ENCODE measurements at places on chromosomes 3 and 15. TPM values are rescaled to one million over a fixed set of nuclear protein-coding genes. Genes with fewer than 3 reads are reported as not detected.

GRCh38 chr3:108471426-108471825, 39.0 kb downstream of the MYH15 start:
- H3K4me1 ChIP-seq: peaks cover 4% of the 10 kb centered on the region
- no peak overlapping the region for H3K27ac ChIP-seq
- DNase-seq: no peak
- H3K4me3 ChIP-seq: no peak overlapping the region
- H3K36me3 ChIP-seq: no peaks in the 10 kb centered on the region

GRCh38 chr15:23561914-23562313, 3.6 kb upstream of the MKRN3 start:
- H3K27ac ChIP-seq: no peak overlapping the region
- no peak overlapping the region for H3K4me3 ChIP-seq
- no peaks in the 10 kb centered on the region for H3K4me1 ChIP-seq
- H3K27me3 ChIP-seq: peaks cover 4% of the 10 kb centered on the region

- no peak overlapping the region for H3K4me3 ChIP-seq
- no peaks in the 10 kb centered on the region for H3K27me3 ChIP-seq
- H3K27ac ChIP-seq: peak overlapping the region; percentile 39
- peaks cover 10% of the 10 kb centered on the region for H3K4me1 ChIP-seq
These were observed 81.7 kb downstream of the RAB11A start for GRCh38 chr15:65951007-65951406.

The TMEM40 gene
- not detected for polyA plus RNA-seq
